ENCODE measurements at places on chromosomes 12 and 14.

DNA sequence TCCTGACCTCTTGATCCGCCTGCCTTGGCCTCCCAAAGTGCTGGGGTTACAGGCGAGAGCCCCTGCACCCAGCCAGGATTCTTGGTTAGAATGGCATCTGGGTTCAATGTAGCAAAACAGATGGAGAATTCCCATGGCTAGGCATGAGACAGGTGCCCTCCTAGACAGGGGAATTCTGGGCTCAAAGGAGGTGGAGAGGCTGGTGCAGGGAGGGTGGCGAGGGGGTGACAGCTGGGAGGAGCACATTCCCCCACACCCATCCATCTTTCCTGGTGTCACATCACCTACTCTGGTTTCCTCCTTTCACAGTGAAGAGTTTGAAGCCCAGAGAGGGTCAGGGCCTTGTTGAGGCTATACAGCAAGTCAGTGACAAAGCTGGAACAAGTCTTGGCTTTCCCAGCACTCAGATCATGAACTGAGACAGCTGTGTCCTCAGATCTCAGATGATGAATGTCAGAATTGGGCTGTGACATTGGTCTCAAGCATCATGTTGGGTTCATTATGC lies 2.8 kb downstream of the SERPINA1 start:
- DNase-seq = no peak

DNA sequence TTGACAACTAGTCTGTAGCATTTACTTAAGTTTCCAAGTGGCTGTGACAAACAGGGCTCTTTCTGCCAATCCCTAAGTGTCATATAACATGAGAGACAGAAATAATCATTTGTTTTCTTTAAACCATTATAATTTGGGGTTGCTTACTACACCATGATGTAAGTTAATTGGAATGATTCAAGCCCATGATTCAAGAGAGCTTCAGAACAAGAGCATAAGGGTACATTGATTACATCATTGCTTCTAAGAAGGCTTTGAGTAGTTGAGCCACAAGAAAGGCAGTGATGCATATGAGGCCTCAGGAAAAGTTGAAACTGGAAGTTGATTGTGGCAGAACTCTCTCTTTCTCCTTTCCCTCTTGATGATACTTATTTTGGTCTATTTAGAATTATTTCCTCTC lies 444.0 kb downstream of the CCER1 start:
- DNase-seq = no peak

DNA sequence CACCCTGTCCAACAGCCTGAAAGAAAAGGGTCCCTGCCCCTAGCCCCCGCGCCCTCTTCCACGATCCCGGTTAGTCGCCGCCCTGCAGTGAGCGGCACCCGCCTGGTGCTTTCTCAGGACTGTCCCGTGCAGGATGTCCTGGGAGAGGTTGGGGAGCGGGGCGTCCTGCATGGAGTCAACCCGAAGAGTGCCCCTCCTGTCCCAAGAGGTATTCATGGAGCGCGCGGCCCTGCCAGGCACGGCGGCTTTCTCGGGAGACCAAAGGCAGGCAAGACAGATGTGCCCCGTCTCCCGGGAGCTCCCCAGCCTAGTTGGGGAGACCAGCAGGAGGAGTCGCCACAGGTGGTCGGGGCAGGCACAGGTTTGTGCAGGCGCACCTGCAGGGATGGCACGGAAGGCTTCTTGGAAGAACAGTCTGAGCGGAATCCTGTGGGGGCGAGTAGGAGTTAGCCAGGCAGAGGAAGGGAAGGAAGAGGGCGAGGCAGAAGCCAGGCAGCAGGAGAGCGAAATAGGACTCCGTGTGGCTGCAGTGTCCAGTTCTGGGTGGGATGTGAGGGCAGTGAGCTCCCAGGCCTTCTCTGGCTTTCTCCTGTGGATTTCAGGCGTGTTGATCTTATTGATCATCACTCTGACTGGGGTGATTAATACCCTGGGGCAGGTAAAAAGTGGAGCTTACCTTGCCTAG lies 723 bp downstream of the SIVA1 start:
- DNase-seq = no peak

DNA sequence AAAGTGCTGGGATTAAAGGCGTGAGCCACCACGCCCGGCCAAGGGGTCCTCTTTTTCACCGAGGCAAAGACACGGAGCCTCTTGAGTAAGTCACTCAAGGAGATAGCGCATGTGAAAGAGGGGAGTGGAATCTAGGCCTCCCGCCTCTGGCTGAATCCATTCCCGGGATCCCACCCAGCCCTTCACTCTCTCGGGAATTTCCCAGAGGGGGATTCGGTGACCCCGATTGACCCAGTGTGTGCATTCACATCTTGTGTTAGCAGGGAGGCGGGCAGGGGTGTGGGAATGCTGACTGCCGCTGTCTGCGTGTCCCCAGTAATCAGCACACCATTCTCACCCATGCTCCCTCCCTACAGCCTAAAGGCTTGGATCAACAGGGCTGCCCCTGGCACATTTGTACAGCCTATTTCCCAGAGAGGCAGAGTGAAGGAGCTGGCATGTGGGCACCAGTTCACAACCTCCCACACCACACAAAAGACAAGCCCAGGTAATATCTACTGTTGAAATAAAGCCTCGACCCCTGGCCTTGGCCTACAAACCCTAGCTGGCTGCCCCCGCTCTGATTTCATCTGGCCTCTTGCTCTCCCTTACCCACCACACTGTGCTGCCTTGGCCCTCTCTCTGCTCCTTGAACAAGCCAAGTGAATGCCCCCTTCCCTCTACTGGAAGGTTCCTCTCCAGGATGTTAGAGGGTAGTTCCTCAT lies 1.3 kb upstream of the LTBP2 start:
- DNase-seq = no peak

DNA sequence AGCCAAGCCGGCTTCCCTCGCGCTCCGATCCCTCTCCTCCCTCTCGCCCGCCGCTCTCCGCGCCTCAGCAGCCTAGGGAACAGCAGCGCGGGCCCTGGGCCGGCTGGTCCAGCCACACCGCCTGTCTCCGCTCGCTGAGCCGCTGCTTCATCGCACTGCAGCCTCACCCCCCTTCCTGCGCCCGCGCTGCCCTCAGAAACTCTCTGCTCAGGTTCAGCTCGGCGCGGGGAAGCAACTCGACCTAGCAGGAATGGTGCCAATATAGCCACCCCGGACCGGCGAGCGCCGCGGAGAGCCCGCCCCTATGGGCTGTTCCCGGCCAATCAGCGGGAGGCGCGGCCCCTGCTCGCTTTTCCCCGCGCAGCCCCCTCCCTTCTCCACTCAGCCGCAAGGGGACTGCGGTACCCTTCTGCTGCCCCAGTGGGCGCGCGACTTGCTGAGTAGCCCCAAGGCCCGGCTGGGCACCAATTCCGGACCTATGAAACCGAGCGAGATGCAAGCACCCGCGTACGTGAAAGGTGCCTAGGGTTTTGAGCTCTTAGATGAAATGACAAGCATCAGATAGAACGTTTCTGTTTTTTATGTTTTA lies at the start of gene ADAMTS20:
ADAMTS20 (minus strand) TSS at position 233 of the 589 bp plus-strand sequence. CDS start 282 bp downstream, outside the sequence.
- peak; percentile 70 for DNase-seq

GRCh38 chr12:100184549-100185145 lies 16.0 kb upstream of the ACTR6 start:
- peak; percentile 52 for DNase-seq

DNA sequence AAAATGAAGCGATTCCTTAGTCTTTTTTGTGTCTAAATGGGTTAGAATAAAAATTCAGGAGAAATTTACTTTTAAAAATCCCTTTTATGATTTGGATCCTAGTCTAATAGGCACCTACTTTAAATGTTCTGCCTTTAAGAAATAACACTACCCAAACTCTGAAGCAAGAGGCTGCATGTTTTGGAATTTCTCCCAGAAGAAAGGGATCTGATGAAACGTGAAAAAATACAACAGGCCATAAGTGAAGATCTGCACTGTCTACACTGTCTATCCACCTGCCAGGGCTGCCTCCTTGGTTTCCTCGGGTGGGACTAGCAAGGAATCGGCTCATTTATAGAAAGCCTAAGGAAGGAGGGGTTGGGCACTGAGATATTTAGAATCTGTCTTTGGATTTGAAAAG lies 22.1 kb downstream of the ACVR1B start:
- no peak for DNase-seq

- peak; percentile 23 for DNase-seq
These were observed 188.7 kb downstream of the TTC8 start for GRCh38 chr14:89013098-89013504.

DNA sequence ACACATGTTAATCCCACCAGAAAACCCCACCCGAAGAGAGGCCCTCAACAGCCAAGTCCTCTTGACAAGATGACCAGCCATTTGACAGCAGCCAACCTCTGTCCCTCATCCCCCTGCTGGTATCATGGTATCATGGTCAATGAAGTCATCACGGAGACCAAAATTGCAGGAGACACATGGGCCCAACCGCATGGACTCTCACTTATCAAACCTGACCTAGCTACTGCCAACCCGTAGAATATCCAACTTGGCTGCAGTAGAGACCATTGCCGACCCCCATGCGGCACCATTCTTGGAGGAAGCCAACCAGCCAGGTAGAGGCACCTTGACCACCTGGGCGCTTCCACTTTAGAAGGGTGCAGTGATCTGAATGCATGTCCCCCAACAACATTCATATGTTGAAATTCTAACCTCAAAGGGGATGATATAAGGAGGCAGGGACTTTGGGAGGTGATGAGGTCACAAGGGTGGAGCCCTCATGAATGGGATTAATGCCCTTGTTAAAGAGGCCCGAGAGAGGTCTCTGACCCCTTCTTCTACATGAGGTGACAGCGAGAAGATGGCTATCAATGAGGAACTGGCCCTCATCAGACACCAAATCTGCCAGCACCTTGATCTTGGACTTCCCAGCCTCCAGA lies 33.3 kb downstream of the DIO3 start:
- DNase-seq = no peak

DNA sequence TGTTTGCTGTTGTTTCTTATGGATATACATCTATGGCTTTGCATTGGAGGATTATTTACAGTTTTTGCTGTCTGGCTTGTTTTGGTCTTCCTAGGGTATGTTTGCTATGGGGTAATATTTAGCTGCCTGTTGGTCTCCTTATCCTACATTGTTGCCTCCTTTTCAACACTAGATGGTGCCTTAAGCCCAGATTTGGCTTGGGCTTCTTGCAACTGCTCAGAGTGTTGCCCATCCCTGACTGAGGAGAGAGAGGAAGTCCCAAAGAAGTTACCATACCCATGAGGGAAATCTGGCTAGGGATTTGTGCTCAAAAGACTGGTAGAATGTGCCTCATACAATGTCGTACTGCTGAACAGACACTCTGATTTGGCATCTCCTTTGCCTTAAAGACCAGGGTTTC lies 94.6 kb upstream of the MUCL1 start:
- DNase-seq = no peak

- no peak for DNase-seq
These were observed 176.8 kb upstream of the FOXG1 start for GRCh38 chr14:28589792-28590191.

- no peak for DNase-seq
These were observed 167.6 kb downstream of the NAV3 start for GRCh38 chr12:77998236-77998786.

GRCh38 chr12:10968765-10969456 lies 17.8 kb downstream of the TAS2R50 start:
- peak; percentile 54 for DNase-seq

DNA sequence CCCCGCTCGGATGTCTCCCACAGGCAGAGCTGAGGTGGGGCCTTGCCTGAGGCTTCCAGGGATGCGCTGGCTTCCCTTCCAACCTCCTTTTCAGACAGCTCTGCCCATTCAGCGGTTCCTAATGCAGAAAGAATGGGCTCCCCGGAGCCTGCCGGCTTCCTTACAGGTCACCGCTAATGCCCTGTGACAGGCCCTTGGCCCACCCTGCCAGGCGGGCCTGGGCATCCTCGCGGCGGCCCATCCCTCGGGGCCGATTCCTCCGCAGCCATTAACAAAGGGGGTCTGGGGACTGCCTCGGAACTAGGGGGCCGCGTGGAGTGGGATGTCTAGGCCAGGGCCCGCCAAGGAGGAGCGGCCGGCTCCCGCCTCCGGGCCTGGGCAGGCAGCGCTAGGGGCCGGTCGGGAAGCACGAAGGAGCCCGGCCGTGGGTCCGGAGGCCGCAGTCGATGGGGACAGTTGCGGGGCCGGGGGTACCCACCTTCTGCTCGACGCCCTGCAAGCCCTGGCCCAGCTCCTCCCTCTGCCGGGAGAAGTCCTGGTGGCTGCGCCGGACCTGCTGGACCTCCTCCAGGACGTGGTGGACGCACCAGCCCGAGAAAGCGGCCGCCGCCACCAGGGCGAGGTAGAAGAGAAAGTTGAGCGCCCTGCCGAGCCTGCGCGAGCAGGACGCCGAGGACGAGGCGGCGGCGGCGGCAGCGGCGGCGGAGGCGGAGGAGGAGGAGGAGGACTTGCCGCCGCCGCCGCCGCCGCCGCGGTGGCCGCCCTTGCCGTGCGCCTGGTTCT lies 738 bp downstream of the CKAP4 start:
- DNase-seq = peak; percentile 70

DNA sequence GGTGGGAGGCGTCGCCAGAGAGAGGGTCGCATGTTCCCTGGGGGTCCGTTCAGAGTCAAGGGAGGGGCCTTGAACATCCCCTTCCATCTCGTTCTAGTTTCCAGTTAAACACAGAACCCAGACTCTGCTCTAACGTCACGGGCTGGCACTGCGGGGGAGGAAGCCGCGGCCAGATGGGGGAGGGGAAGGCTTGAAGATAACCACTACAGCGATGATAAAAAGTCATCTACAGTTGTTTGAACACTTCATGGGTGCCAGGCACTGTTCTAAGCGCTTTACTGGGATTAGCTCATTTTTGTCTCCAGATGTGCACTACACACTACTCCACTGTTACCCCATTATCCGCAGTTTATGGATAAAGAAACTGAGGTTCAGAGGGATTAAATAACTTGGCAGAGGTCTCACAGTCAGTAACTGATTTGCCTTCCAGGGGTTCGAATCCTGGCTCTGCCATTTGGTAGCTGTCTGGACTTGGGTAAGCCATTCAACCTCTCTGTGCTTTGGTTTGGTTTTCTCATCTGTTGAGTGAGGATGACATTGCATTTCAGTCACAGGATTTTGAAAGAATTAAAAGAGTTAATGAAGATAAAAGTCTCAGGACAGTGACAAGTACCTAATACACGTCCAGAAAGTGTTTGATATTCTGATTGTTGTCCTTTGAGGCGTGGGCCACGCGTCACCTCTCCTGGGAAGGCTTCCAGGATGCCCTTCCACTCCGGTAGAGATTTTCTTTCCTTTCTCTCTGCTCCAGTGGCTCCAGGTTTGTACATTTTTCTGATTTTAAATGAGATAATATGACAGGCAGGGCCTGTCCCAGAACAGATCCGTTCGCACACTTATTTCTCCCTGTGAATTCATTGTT lies 798 bp upstream of the RASAL1 start:
- no peak for DNase-seq

DNA sequence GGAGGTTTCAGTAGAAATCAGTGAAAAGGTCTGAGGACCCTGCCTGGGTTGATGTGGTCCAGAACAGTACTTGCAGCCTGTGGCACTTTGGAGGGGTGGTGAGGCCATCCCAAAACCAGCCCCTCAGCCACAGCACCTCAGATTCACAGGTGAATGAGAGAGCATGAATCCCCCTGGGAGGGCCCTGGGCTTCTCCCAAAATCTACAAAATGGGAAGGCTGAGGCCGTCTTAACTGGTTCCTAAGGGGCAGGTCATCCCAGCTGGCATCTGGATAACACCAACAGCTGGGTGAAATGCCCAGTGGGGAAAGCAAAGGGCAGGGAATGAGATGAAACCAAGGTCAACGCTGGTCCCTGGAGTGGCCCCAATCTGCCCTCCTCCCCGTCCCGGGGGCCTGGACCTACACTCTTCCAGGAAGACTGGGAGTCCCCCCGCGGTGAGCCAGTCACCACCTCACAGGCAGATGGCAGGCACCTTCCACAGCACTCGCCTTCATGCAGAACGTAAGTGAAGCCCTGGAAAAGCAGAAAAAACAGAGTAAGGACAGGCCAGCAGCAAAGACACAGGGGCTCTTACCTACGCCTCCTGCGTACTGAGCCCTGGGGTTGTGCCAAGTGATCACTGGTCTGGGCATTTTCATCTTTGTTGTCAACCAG lies 26.3 kb upstream of the ANO2 start:
- DNase-seq = no peak

Measured in lung (tissue), 17 donors.